Astrocyte of the spinal cord (primary cell): ENCODE measurements at places on chromosomes 7 and 10.

DNA sequence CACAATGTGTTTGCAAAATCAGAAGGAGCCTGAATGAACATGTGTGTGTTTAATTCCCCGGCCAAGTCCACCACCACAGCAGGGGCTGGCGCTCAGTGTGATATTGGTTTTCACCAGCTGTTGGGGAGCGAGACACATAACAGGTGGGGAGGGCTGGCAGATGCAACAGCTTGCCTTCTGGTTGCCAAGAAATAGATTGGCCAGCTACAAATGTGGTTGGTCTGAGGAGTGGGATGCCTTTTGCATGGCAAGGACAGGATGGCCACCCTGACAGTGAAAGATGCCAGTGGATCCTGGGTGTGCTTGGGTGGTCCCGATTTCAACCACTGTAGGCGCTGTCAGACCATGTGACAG is 292.5 kb upstream of the FZD8 start:
- no peak for DNase-seq

- DNase-seq = no peak
These were observed 28.1 kb downstream of the COL13A1 start for GRCh38 chr10:69829775-69830174.

DNA sequence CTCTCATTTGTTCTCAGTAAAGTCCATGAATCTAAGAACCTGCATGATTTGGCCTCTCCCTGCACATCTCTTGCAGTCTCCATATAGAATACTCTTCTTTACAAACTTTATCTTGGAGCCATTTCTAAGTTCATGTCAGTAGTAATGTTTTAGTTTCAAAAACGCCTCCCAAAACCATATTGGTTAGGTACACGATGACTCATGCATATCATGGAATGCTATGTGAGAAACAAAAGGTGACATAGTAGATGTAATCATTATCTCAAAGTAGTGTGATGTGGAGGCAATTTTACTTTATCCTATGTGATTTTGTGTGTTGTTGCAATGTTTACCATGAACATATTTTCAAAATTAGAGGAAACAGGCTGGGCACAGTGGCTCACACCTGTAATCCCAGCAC is 520.7 kb downstream of the KCNMA1 start:
- no peak for DNase-seq

GRCh38 chr10:25933653-25934608 is at the start of gene MYO3A:
TSS of gene MYO3A (plus strand) at chr10:25934229. CDS start at chr10:25952111, 17,882 bp downstream.
- no peak for DNase-seq

DNA sequence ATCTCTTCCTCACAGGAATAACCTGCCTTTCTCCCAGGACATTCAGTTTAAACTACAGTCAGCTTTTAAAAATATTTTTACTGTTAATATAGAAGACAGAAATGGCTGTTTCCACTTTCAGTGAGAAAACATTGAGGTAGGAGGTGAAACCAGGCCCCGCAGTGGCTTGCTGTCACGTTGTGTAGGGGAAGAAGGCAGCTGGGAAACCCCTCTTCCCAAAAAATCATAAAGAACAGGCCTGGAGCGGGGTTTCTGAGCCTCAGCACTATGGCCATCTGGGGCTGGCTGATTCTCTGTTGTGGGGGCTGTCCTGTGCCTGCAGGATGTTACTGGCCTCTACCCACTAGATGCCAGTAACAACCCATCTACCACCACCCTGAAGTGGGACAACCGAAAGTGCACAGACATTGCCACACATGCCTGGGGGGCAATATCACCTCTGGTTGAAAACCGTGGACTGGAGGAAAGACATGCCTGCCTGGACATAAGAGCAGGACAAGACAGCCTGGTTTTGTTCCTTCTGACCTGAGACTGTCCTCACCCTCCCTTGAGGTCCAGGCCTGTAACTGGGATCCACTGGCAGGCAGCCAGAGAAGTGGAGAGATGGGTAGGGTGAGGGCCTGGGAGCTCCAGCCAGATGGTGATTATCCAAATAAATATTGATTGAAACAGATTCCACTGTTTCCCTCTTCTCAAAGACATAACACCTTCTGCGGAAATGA is 43.9 kb downstream of the KCNH2 start:
- DNase-seq = no peak

DNA sequence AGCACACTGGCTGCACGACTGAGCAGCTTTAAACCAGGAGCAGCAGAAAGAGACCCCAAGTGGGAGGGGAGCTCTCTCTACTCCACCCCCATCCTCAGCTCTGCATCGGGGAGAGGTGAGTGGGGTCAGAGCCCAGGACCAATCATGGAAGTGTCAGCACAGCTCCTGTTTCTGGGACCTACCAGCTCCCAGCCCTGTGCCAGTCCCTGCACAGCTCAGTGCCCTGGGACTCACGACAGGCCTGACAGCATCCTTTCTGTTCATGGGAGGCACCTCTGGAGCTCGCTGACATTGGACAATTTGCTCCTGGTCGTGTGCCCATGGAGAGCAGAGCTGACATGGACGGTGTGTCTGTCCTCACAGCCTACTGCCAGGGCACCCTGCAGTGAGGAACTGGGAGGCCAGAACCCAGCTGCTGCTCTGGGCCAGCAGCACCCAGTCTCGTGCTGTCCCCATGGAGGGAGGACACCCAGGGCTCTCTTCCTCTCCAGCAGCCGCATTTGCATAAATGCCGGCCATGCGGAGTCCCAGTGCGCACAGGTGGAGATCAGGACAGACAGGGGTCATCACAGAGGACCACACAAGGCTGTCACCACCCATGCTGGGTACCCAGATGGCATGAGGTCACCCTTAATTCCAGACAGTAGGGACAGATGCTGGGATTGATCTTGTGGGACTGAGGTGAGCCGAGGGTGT is 45.9 kb upstream of the MSMB start:
- DNase-seq = no peak

- DNase-seq = peak; percentile 37
These were observed 752 bp downstream of the THSD7A start for GRCh38 chr7:11831156-11831735.

GRCh38 chr10:24935504-24936292 is 16.7 kb downstream of the PRTFDC1 start:
- DNase-seq = no peak

- peak; percentile 72 for DNase-seq
These were observed 2.0 kb upstream of the KIF11 start for GRCh38 chr10:92590623-92591549.

DNA sequence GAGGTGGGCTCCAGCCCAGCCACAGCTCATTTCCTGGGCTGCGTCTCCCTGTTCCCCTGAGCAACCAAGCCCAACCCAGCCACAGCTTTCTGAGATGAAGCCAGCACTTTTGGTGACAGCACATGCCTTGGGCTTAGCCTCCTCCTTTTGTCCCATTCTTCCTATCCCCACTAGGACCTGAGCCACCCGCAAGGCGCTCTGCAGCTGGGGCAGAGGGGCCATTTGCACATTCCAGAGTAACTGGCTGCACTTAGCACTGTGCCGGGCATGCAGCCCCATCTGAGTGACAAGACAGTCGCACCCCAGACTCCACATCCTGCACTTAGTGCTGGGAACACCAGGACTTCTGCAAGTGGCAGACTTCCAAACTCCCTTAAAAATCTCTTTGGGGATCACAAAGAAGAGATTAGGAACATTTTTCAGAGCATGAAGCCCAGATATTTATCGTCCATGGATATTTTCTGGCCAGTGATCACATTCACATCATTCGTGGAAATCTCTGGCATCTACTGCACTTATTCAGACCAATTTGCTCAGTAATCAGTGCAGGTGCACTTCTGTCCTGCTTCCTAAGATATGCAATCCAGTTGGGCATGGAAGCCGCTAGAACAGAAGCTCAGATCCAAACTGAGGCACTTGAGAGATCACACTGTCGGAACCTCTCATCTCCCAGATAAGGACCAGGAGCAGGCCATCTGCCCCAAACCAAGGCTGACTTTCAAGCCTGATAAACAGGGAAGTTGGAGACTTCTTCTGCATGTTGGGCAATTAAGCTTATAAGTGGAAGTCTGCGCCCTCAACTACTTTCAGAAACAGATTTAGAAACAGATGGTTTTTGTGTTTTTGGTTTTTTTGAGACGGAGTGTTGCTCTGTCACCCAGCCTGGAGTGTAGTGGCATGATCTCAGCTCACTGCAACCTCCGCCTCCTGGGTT is 26.4 kb downstream of the CHST15 start:
- DNase-seq = no peak

DNA sequence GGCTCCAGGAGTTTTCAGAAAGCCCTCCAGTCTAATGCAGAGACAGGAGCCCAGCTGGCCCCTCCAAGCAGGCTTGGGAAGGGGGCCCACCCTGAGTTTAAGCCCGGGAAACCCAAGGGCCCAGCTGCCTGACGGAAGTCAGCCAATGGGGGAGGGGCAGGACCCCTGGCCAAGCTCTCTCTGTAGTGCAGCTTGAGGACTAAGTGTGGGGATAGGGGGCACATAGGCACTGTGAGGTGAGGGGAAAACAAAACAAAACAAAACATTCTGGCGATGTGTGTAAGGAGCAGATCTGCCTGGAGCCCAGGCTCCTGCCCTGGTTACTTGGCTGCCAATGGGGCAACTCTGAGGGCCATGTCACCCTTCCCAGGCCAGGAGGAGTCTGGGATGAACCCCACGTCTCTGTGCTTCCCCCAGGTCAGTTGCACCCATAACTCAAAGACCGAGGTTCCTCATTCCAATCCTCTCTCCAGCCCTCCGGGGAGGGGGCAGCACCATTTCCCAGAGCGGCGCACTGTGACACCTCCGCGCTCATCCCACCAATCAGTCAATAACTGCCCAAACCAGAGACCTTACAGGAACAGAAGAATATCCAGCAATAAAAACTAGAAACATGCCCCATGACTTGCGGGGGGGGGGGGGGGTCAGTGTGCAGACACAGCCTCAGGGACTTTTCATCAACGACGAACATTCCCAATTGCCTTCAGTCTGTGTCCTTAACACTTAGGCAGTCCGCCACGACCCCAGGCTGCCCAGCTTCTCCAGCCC is 1.7 kb downstream of the CXCL12 start:
- no peak for DNase-seq

DNA sequence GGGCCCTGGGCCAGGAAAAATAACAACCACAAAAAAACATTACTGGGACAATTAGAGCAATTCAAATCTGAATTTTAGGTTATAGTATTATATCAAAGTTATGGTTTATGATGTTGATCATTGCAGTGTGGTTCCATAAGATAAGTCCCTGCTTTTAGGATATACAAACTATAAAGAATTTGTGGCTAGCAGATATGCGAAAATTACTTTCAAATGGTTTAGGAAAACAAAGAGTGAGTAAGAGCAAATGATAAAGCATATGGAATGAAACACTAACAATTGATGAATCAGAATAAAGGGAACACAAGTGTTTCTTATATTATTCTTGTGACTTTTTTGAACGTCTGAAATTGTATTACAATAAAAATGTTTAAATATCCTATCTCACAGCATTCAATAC is 64.4 kb upstream of the HECTD2 start:
- peak; percentile 49 for DNase-seq

- no peak for DNase-seq
These were observed 118.2 kb downstream of the PTPN20 start for GRCh38 chr10:47029181-47030009.

DNA sequence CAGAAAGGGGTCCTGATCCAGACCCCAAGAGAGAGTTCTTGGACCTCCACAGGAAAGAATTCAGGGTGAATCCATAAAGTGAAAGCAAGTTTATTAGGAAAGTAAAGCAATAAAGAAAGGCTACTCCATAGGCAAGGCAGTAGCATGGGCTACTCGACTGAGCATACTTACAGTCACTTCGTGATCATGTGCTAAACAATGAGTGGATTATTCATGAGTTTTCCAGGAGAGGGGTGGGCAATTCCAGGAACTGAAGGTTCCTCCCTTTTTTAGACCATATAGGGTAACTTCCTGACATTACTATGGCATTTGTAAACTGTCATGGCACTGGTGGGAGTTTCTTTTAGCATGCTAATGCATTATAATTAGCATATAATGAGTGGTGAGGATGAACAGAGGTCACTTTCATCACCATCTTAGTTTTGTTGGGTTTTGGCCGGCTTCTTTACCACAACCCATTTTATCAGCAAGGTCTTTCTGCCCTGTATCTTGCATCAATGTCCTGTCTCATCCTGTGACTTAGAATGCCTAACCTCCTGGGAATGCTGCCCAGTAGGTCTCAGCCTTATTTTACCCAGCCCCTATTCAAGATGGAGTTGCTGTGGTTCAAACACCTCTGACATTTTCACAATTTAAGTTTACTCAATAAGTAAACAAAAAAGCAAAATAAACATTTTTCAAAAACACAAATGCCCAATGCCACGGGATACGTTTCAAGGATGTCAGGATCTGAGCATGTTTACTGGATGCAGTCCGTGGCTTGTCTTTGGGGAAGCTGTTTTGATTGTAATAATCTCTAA is 37.0 kb downstream of the ALOX5 start:
- no peak for DNase-seq

DNA sequence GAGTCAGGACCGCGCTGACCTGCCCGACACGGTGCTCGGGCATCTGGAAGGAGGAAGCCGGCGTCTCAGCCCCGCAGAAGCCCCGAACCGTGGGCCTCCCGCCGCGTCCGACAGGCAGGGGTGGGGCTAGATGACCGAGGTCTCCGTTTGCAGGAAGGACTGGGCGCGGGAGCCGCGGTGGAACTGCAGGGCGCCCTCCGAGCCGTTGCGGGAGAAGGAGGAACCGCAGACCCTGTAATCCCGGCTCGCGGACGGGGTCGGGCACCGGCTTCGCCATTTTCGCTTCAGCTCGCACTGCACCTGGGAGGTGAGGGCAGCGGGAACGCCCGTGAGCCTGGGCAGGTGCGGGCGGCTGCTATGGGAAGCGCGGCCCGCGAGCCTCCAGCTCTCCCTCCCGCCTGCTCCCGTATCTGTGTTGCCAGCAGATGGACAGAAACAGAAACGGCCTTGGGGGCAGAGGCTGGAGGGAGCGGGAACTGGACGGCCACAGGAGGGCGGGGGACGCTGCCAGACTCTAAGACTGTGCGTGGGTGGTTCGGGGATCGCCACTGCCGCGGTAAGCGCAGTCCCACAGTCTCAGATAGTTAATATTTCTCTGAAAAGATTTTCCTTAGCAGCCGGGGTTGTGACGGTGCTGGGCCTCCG is 114.1 kb downstream of the VIPR2 start:
- no peak for DNase-seq

- no peak for DNase-seq
These were observed at the start of gene MMP21 for GRCh38 chr10:125775491-125776106. TSS of gene MMP21 (minus strand) at chr10:125775821. CDS start at chr10:125775821, 0 bp downstream.

DNA sequence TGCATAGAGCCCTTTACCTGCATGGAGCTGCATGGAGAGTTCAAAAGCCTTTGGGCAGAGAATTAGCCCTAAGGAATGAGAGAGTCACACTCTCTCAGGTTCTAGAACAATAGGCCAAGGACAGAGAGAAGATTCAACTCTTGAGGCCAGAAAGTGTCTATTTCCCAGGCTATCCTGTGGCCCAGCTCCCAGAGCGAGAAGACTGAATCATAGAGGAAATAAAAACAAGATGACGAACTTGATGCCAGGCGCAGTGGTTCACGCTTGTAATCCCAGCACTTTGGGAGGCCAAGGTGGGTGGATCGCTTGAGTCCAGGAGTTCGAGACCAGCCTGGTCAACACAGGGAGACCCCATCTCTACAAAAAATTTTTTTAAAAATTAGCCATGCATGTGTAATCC is 18.3 kb upstream of the PODXL start:
- peak; percentile 57 for DNase-seq
